ENCODE measurements at places on chromosomes 3 and 15.

DNA sequence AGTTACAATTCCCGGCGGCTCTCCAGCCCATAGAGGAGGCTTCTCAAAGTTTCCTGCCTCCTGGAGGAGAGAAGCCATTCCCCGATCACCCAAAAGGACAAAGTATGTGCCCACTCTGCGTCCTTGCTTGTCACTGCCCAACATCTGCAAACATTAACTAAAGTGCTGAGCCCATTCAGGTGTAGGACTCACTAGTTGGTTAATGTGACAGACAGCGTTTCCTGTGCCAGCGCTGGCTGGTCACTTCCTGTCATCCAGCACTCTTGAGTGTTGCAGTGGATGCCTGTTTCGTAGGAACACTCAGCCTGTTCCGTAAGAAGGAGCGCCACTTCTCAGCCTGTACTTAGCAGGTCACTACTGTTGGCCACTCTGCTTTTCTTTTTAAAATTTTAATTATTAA, 100.3 kb downstream of the APBA2 start:
- no peak for DNase-seq

GRCh38 chr15:78479650-78480049, 27.7 kb upstream of the HYKK start:
- no peak for DNase-seq

DNA sequence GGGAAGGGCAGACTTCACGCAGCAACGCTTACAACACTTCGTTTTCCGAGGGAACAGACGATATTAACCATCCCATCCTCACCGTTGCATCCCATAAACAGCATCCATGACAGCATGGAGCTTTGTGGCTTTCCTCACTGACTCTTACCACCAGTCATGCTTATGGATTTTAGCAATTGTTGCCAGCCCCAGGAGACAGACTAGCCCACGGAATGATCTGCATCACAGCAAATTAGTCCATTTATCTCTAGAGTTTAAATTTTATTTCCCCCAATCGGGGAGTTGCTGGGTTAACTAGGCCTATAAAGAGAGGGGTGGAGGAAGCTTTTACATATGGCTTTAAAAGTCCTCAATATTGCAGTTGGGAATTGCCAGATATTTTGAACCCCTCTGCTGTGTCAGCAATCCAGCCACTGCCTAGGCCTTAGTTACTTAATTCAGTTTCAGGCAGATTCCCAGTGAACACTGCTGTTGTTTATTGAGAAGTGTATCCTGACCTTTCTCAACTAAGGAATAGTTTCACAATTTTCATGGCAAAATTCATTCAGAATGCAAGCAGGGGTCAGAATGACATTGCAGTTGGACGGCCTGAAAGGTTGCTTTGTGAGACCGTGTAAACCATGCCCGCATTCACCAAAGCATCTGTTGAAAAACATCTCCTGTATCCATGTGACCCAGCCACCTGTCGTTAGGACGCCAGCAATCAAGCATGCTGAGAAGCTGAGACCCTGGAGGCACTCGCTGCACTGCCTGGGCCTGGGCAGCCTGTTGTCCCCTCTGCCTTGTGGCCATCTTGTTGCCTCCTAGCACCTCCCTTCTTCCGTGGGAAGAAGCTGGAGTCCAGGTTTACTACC, 397.4 kb upstream of the TPM1 start:
- peak; percentile 78 for DNase-seq

DNA sequence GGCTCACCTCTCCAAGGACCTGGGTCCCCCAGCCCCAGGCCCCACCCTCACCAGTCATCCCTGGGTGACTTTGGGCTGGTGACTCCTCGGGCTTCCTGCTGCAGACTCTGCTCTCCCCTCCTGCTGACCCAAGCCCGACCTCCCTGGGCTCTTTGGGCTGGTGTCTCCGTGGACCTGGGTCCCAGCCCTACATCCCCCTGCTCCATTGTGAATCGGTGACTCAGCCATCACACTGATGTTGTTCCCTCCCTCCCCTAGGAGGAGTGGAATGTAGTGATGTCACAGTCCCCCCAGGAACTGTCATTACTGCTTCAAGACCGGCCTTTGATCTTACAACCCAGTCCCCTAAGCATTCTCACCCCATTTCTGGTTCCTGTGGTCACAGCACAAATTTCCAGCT, 83.7 kb downstream of the ADAMTS7 start:
- DNase-seq = no peak

- no peak for DNase-seq
Observed at GRCh38 chr3:28286595-28286994, 45.2 kb downstream of the CMC1 start.

GRCh38 chr3:39809995-39810595, 686 bp downstream of the MYRIP start:
- DNase-seq = no peak

- DNase-seq = no peak
Observed at GRCh38 chr15:56939257-56939656, 20.8 kb downstream of the TCF12 start.

GRCh38 chr3:72682936-72683452, 165.3 kb downstream of the SHQ1 start:
- no peak for DNase-seq

GRCh38 chr3:138509586-138509985, 75.2 kb downstream of the ESYT3 start:
- no peak for DNase-seq

DNA sequence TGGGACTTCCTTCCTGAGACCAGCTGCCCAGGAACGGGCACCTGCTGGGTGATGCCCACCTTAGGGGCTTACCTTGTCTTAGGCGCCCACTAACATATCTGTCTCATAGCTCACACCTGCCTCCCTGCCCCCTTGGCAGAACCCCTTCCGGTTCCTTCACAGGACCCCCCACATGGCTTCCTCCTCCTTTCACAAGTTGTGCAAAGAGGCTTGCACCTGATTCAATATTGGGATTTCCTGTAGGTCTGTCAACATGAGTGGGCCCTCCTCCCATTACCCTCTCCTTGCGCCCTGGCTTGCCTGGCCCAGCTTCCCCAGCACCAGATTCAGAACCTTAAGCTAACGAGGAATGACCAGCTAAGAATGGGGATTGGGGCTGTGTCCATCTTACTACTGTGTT, 633 bp downstream of the THPO start:
- no peak for DNase-seq

DNA sequence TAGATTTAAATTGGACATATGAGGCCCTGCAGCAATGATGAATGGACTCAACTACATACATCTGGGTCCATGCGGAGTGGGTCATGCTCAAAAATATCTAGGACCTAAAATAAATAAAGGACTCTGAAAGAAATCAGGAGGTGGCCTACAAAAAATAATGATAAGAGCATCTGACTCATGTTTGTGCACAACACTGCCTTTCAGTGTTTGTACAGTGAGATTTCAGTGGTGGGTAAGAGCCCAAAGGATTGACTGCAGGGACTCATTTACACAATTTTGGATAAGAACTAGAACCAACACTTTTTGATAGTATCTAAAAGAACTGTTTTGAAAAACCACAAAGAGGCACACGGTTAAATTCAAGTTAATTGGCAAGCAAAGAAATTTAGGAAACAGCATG, 285.5 kb downstream of the SLC9A9 start:
- no peak for DNase-seq

- DNase-seq = no peak
Observed at GRCh38 chr3:57206423-57206822, 6.6 kb upstream of the HESX1 start.

- no peak for DNase-seq
Observed at GRCh38 chr3:124320976-124321375, 329.1 kb upstream of the ROPN1 start.

DNA sequence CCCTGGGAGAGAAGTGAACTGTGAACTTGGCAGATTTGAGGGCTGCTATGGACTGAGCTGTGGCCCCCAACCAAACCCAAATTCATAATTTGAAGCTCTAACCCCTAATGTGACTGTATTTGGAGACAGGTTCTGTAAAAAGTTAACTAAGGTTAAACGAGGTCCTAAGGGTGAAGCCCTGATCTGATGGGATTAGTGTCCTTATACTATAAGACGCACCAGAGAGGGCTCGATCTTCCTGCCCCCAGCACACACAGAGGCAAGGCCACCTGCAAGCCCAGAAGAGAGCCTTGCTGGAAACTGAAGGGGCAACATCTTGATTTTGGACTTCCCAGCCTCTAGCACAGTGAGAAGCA, 34.0 kb downstream of the TKT start:
- DNase-seq = no peak
